ENCODE measurements at places on chromosomes 11 and 22.

GRCh38 chr11:1574238-1574932 is 2.3 kb upstream of the DUSP8 start:
- DNase-seq, result no peak

- no peak for DNase-seq
Observed at GRCh38 chr11:2072551-2073261, 66.5 kb downstream of the IGF2 start.

DNA sequence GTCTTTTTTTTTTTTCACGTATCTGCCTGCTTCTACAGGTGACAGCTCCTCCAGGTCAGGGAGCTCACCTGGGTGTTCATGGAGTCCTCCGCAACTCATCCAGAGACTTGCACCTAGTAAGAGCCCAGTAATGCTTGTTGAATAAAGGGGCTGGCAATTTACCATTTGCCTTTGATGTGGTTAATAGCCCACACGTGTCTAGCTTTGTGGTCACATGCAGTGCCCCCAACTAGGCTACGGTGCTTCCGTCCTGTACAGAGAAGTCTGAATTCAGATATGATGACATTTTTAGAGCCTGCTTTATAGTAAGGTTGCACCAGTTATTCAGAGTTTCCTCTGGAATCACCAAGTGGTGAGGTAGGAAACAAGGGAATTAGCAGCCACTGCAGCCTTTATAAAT is 199.4 kb upstream of the MTMR2 start:
- no peak for DNase-seq

- no peak for DNase-seq
Observed at GRCh38 chr11:46890665-46891064, 27.7 kb downstream of the LRP4 start.

DNA sequence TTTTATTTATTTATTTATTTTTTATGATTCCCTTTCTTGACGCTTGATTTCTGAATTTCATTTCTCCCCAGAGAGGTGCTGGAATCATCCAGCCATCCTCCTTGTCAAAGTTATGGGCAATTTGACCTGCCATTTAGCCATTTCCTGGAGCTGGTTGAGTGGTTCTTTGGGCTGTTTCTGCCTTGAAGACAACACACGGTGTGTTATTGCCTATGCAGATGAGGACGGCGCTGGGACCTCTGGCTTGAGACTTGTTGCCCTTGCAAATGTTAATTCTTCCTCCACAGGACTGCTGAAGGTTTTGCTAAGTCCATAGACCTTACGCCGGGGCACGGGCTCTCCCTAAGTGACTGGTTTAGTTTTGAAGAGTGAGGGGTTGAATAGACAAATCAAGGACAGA is 147.9 kb upstream of the PLET1 start:
- DNase-seq, result no peak

DNA sequence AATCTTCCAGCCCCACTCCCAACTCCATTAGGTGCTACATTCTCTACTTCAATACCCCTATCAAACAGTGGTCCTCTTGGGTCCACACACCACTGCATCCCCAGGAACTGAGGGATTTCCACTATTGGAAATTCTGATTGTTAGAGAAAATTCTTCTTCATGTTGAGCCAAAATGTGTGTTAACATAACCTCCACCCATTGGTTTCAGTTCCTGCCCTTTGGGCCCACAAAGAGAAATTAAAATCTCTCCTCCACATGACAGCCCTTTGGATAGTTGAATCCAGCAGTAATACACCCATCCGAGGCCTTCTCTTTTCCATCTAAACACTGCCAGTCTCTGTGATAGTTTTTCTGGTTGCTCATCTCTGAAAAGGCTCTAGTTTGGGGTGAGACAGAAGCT is 2.1 kb downstream of the VSIG2 start:
- no peak for DNase-seq

GRCh38 chr22:21754523-21754922 is 18.9 kb upstream of the YPEL1 start:
- no peak for DNase-seq

GRCh38 chr11:132493801-132494200 is 1038.5 kb downstream of the OPCML start:
- no peak for DNase-seq

GRCh38 chr11:124301548-124301947 is 12.2 kb downstream of the OR8D1 start:
- no peak for DNase-seq
